ENCODE measurements at places on chromosomes 2 and 18.

DNA sequence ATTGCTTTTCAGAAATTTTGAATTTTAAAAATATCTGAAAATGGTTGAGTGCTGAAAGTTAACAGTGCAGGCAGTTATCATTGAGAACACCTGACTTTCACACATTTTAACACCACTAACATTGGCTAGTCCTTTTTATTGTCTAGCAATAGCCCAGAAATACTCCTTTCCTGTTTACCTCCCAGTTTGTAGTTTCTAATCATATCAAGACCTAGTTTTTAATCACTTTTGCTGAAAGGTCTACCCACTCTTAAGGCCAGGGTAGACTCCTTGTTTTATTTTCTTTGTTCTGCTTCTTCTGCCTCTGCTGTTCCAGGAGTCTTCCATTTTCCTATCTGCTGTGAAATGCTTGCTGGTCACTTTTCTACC lies 72.1 kb downstream of the UBE2E3 start:
- no peak for DNase-seq

- no peak for DNase-seq
These were observed 95.3 kb downstream of the TMEM247 start for GRCh38 chr2:46574457-46575355.

DNA sequence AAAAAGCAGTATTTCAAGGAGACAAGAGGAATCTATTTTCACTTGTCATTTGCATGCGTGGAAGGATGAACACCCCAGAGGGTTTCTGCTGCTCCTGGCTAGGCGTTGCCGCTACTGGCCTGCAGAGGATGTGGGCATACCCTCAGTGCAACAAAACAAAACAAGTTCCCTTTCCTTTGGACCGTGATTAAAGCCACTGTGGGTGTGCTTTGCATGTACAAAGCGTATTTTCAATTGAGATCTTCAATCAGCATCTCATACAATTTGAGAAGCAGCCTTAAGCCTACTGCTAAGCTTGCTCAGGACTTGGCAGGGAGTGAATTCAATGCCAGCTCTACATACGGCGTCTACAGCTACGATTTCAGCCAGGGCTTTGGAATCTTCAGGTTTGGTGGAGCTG lies 298.4 kb downstream of the LPIN1 start:
- DNase-seq: no peak

GRCh38 chr2:20416723-20417122 lies 30.2 kb upstream of the RHOB start:
- DNase-seq: no peak
